T-helper 17 cell (primary cell): ENCODE measurements at places on chromosomes 13 and 19. TPM values are rescaled to one million over a fixed set of nuclear protein-coding genes. Genes with fewer than 3 reads are reported as not detected.

DNA sequence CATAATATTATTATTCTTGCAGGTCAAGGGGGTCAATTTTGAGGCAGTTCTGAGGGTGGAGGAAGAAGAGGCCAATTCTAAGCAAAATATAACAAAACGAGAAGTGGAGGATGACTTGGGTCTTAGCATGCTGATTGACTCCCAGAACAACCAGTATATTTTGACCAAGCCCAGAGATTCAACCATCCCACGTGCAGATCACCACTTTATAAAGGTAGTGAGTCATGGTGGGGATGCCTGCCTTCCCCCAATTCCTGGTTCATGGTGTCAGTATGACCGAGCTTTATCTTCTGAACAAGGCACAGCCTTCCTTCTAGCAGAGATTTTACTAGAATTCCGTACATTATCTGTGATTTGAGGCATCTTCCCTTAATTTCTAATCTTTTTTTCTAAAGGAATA is 9.4 kb upstream of the DCUN1D2 start:
- no peak for DNase-seq

GRCh38 chr19:55080968-55081769 is 5.5 kb downstream of the EPS8L1 start:
- DNase-seq, result peak; percentile 82

DNA sequence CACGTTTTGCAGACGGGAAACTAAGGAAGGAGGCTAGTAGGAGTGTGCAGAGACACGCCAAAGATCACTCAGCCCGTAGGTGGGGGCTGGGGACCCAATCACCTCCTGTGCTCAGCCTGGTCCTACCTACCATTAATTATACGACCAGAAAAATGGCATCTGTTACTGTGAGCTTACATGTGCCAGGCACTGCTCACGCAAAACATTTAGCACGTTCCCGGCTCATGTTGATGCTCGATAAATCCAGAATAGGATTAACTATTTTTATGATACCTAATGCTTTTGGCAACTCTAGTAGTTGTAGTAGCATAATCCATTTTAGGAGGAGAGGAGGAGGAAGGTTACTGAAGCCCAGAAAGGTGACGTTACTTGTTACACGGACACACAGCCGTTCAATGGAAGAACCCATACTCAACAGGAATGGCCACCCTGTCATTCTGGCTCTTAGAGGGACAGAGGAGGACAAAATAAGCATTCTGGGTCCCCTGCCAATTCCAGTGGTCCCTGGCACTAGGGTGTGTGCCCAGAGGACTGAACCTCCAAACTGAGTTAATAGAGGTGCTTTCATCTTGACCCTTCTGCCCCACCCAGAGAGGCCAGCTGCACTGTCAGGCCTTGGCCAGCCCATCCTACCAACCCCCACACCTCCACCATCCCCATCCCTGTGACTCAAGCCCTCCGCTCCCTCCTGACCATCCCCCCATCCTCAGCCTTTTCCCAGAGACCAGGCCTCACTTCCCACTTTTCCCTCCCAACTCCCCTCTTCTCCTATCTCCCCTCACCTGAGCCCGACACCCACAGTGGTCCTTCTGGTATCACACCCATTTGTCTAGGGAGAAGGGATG is 5.0 kb upstream of the EML2 start:
- DNase-seq, result no peak

- no peak for DNase-seq
Observed at GRCh38 chr13:64753233-64754000, 2476.7 kb downstream of the PCDH9 start.

- DNase-seq, result no peak
Observed at GRCh38 chr13:33193428-33193974, 92.1 kb downstream of the STARD13 start.

- no peak for DNase-seq
Observed at GRCh38 chr19:42125536-42125935, 6.7 kb downstream of the POU2F2 start.

DNA sequence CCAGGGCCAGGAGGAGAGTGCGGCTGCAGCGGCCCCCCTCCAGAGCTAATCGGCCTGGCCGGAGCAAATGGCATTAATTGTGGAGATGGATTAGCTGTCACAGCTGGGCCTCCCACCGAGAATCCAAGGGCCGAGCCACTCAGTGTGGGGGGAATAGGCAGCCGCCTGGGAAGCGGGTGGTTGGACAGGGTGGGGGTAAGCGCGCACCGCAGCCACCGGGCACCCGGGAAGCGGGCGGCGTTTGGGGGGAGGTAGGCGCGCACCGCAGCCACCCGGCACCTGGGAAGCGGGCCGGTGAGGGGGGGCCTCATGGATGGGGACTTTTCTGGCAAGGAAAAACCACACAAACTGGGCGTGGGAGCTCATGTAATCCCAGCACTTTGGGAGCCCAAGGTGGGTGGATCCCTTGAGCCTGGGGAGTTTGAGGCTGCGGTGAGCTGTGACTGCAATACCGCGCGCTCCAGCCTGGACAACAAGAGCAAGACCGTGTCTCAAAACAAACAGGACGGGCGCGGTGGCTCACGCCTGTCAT is 9.7 kb downstream of the R3HDM4 start:
- no peak for DNase-seq

The GGN gene
- total RNA-seq, result not detected

The SULT2A1 gene
- total RNA-seq, result not detected

The GPR12 gene
- total RNA-seq, result not detected

The COL5A3 gene
- 50.0 TPM for total RNA-seq

The KLK14 gene
- 0.32 TPM for total RNA-seq

The GIPC3 gene
- total RNA-seq, result 0.42 TPM

The APOC1 gene
- total RNA-seq, result not detected
